ENCODE measurements at places on chromosomes 16 and 17.

DNA sequence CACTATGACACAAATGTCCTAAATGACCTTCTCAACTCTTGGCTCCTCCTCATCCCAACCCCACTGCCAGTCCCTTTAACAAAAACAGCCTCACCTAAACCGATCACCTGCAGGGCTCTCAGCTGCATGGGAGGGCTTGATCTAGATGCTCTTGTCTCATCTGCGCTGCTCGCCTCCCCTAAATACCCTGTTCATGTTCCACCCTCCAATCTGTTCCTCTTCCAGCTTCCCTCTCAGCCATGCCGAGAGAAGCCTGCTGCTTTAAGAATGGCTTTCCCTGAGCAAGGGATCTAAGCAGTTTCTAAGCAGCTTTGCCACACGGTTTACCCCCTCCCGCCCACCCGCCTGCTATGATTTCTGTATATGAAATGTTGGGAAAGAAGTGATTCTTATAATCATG, 23.7 kb downstream of the PIPOX start:
- DNase-seq = no peak

DNA sequence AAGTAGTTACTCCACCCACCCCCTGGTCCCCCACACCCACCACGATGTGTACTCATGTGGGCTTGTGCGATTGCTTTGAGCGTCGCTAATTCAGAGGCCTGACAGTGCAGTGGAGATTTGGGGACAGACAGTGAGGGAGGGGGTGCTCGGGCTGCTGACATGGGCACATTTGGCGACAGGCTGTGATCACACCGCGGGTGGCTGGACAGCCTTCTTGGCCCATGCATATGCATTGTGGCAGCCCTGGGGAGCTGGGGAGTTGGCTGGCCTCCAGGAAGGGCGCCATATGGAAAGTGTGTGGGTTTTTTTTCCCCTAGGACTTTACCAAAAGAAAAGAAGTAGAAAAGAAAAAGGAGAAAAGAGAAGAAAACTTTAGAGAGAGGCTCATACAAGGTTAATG, 275.5 kb upstream of the N4BP1 start:
- DNase-seq = no peak

DNA sequence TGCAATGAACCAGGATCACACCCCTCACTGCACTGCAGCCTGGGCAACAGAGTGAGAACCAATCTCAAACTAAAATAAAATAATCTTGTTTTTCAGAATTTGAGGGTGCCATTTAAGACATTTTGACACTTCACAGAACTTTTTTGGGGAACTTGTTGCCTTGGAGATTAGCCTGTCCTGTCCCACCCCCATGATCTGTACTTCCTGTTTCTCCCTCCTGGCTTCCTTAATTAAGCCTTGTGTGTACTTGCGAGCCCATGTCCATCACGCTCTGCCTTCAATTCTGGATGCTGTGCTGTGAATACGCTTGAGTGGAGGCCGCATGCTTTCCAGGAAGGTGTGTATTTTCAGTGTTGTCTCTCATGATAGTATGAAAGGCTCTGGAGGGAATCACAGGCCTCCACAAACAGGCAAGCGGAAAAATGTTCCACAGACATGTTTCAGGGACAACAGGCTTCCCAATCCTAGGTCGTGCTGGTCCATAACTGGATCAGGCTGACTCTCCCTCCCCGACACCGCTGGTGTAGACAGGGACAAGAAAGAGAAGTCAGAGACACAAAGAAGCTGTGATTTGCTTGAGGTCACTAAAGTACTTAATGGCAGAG, 56.9 kb downstream of the NOS2 start:
- DNase-seq = no peak

DNA sequence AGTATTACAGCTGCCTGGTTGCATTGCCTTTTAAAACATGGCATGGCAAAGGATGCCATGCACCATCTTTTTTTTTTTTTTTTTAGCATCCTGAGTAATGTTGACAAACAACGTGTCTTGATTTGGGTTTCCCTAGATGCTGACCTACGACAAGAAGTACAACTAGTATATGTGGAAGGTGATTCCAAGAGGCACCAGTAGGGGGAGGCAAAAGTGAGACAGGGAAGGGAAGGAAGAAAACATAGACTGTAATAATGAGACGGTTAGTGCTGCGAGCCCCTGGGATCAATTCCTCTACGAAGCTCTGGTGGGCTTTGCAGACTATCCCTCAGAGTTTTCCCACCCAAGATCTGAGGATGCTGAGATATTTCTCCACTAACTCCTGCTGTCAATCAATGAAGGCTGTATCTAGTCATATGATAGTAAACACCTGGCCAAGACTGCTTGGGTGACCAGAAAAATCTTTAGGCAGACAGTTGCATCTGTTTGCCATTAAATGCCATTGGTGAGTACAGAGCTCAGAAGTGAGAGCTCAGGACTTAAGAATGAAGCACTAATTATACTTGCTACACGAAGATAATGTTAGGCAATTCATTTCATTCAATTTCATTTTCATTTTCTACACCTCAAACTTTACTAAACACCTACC, 458.6 kb upstream of the GOT2 start:
- peak; percentile 6 for DNase-seq

DNA sequence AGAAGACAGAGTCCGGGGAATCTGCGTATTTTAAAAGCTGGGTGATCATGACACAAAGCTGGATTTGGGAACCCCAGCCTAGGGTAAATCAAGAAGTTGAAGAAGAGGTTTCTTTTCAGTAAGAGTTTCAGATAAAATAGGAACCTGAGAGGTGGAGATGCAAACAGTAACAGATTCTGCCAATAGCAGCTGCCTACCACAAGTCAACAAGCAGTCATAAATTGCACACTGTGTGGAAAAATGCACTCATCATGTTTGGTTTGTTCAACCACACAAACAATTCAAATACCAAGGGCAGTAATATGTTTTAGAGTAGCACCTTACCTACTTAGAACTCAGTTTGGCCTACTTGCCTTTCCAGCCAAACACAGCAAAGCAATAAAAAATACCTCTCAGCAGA, 14.0 kb downstream of the MYO1D start:
- no peak for DNase-seq

DNA sequence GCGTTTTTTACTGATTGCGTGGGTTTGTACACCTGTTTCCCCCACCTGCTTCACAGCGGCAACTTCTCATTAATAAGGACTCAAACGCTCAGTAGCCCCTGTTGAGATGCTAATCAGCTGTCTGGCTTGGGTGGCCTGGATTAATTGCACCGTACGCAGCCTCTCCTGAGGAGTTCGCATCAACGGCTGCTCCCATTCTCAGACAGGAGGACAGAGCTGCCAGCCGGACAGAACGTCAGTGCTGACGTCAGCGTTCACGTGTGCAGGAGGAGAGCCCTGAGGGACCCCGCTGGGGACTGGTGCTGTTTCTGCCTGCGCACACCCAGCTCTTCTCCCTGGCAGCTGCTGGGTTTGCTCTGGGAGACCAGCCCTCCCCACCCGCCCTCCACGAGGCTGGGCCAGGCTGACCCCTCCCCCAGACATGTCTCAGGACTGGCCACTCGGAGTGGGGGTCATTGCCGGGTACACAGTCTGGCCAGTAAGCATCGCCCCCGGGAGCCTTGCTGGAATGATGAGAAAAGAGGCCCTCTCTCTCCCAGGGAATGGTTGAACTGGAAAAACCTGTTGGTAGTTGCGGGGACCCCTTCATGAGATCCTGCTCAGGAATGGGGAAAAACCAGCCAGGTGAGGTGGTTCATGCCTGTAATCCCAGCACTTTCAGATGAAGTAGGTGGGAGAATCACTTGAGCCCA, 5.7 kb upstream of the BANP start:
- DNase-seq = peak; percentile 40

GRCh38 chr17:48878920-48879898, 13.4 kb upstream of the ATP5MC1 start:
- DNase-seq = peak; percentile 61

DNA sequence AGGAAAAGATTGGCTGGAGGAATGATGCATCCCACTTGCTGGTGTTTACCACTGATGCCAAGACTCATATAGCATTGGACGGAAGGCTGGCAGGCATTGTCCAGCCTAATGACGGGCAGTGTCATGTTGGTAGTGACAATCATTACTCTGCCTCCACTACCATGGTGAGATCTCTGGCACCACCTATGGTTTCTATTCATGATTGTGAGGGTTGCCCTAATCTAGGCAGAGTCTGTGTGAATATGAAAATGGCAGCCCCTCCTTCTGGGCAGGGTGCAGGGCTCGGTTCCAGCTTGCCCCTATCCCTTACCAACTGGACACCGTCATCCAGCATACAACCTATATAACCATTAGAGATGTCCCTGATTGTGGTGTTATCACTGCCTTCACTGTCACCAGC, 33.4 kb downstream of the ITGB3 start:
- no peak for DNase-seq

DNA sequence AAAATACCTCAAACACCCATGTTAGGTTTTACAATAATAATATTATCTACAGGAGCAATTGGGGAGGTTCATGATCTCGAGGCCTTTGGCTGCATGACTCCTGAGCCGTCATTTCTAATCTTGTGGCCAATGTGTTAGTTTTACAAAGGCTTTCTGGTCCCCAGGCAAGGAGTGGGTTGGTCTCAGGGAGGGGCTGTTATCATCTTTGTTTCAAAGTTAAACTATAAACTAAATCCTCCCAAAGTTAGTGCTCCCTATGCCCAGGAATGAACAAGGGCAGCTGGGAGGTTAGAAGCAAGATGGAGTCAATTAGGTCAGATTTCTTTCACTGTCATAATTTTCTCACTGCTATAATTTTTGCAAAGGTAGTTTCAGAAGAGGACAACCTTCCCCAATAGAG, 9.1 kb upstream of the CCL5 start:
- no peak for DNase-seq

- peak; percentile 54 for DNase-seq
Observed at GRCh38 chr17:76714822-76715495, 4.2 kb upstream of the MXRA7 start.

GRCh38 chr17:78806451-78806850, 24.4 kb upstream of the CYTH1 start:
- no peak for DNase-seq

- DNase-seq = peak; percentile 83
Observed at GRCh38 chr17:78315355-78316114, 44.3 kb downstream of the SOCS3 start.

- DNase-seq = peak; percentile 29
Observed at GRCh38 chr16:1534021-1535020, 855 bp downstream of the TMEM204 start.

- DNase-seq = no peak
Observed at GRCh38 chr16:11554053-11554452, 32.7 kb downstream of the LITAF start.

- DNase-seq = peak; percentile 86
Observed at GRCh38 chr17:2982854-2983253, 80.6 kb downstream of the OR1D5 start.

- no peak for DNase-seq
Observed at GRCh38 chr16:8358937-8359336, 231.4 kb downstream of the TMEM114 start.

DNA sequence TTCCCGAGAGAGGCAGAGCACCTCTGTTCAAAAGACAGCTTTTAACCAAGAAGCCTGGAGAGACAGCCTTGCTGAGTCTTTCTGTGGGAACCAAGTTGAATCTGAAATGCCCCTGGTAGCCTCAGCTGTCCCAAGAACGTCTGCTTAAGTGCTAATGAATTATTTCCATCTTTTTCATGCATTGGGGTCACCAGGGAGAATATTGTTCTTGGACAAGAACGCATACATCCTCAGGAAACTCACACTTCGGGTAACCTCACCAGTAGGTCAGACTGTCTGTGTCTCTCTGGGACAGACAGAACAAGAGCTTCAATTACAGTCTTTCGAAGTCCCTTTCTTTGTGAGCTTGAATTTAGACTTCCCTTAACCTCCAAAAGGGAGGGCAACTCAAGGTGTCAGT, 134.6 kb upstream of the ADAMTS18 start:
- DNase-seq = no peak

DNA sequence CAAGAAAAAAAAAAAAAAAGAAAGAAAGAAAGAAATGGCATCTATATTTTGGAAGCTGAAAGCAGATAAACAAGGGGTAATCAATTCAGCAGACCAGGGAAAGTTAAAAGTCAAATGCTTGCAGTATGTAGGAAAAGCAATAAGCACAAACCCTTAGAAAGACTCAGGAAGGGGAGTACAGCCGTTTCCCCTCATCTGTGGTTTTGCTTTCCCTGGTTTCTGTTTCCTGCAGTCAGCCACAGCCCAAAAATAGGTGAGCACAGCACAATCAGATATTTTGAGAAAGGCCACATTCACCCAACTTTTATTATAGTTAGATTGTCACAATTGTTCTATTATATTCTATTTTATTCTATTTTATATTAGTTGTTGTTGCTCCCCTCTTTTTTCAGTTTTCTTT, 14.4 kb upstream of the ALOX12 start:
- no peak for DNase-seq

DNA sequence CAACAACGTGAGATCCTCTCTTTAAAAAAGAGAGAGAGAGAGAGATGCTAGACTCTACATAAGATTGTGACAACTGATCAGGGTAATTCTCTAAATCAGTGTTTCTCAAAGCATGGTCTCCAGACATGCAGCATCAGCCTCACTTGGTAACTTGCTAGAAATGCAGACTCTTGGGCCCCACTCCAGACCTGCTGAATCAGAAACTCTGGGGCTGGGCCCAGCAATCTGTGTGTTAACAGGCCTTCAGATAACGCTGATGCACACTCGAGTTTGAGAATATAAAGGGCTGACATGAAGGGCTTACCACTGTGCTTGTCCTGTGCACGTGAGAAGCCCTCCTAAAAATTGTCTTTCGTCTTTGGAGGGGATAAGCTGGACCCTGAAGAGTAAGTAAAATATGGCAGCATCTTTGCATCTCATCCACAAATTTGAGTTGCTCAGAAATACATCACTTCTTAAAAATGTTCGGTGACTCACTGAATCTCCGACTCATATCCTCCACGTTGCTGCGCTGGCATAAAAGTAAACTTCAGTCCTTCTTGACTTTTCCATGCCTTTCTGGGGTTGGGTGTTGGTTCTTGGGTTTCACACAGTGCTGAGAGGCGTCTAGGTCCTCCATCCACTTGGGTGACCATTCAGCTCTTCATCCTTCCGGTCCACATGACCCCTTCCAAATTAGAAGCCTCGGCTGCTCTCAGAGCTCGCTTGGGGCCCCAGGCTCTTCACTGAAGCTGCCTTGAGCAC, 26.1 kb upstream of the KDM8 start:
- DNase-seq = peak; percentile 80

GRCh38 chr16:11535494-11535893, 51.2 kb downstream of the LITAF start:
- no peak for DNase-seq

- no peak for DNase-seq
Observed at GRCh38 chr17:50170662-50171370, 5.0 kb downstream of the SGCA start.

- DNase-seq = no peak
Observed at GRCh38 chr17:49859991-49860953, 12.4 kb upstream of the TAC4 start.
